Myocyte (in vitro differentiated cells): ENCODE measurements at places on chromosomes 7 and 10. TPM values are rescaled to one million over a fixed set of nuclear protein-coding genes. Genes with fewer than 3 reads are reported as not detected.
A peak's percentile ranks its signal among the peaks of the same experiment; 100 is the strongest.

The NUTM2B gene
- total RNA-seq = 0.21 and 0.36 TPM in 2 replicates

The PCLO gene
- 1.4 and 2.2 TPM in 2 replicates for total RNA-seq

The PDZD7 gene
- total RNA-seq = 0.16 and 1.9 TPM in 2 replicates

The PIK3CG gene
- not detected in 2 replicates for total RNA-seq

The HKDC1 gene
- 0.10 and 0.11 TPM in 2 replicates for total RNA-seq

The BMI1 gene
- total RNA-seq = 63.3 and 65.6 TPM in 2 replicates

The UBE2H gene
- 123 and 128 TPM in 2 replicates for total RNA-seq

GRCh38 chr7:98166668-98166970, 44.6 kb upstream of the BHLHA15 start:
- DNase-seq = no peak

GRCh38 chr7:111096997-111097396, 6.1 kb downstream of the LRRN3 start:
- DNase-seq = no peak

- DNase-seq = peak; percentile 66
Measured at GRCh38 chr10:59839576-59839975, 66.8 kb downstream of the CCDC6 start.

- DNase-seq = no peak
Measured at GRCh38 chr10:133475425-133475734, 21.6 kb downstream of the SCART1 start.

DNA sequence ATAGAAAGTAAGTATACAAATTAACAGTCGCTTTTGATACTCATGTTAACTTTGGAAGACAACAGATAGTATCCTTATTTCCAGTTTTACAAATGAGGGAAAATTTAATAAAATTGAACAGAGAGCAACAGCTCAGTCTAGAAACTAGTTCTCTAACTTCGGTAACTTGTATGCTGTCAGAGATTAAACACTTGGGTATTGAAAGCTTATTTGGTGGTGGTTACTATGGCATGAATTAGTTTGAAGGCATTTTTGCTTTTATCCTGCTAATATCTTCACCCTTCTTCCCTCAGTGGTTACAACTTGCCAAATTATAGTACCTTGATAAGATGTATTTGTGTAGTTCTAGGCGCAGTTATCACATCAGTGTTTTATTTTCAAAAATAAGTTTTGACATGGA, 7.2 kb downstream of the WAC start:
- no peak for DNase-seq
